Fibroblast of the aortic adventitia (primary cell): ENCODE measurements at places on chromosomes 12 and 14.

GRCh38 chr12:67085699-67086098 lies 183.5 kb upstream of the CAND1 start:
- no peak for DNase-seq

- no peak for DNase-seq
Observed at GRCh38 chr12:124395284-124395752, 100.4 kb downstream of the RFLNA start.

- no peak for DNase-seq
Observed at GRCh38 chr14:58812050-58812910, 174.5 kb downstream of the DACT1 start.

DNA sequence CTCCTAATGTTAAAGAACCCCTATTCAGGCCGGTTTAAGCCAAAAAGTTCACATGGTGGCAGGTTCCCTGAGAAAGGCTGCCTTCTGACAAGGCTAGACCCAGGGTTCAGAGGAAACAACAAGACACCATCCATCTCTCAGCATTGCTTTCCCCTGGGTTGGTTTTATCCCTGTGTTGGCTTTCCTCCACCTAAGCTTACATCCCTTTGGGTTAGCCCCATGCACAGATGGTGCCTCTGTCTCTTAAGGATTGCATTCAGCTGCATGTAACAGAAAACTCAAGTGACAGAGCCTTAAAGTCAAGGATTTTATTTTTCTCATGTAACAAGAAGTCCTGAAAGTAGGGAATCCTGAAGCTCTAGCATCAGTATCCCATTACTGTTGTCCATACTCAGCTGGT lies 42.8 kb upstream of the RIN3 start:
- no peak for DNase-seq

DNA sequence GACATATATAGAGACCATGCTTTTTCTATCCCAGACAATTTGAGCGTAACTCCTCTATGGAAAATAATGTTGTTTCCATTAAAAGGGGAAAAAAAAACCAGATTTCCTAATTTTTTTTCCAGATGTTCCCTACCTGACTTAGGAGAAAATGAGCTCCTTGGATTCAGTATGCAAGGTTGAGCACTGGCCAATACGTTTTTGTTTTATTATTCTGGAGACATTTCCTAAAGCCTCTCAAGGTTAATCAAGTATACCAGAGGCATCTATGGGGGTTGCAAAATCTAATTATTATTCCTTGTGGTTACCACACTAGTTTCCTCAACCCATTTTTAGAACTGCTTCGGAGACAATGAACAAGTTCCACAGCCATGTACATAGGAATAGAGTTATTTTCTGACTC lies 291.3 kb downstream of the SLC16A7 start:
- DNase-seq, result no peak

GRCh38 chr12:85457016-85457415 lies 177.0 kb downstream of the ALX1 start:
- no peak for DNase-seq

DNA sequence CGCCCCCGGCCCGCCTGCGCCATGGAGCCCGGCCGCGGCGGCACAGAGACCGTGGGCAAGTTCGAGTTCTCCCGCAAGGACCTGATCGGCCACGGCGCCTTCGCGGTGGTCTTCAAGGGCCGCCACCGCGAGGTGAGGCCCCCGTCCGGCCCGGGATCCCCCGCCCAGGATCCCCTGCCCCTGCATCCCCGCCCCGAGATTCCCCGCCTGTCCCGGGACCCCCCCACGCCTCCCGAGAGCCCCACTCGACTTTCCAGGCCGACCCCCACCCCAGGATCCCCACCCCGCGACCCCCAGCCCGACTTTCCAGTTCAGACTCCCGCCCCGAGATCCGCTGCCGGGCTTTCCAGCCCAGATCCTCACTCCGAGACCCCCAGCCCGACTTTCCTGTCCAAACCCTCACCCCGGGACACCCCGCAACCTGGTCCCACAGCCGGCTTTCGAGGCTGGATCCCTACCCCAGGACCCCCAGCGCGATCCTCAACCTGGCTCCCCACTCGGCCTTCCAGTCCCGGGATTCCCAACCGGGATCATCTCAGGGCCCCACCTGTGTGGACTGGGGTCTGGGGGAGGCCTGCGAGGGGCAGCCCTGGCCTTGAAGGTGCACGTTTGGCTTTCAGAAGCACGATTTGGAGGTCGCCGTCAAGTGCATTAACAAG lies 688 bp downstream of the ULK1 start:
- no peak for DNase-seq

DNA sequence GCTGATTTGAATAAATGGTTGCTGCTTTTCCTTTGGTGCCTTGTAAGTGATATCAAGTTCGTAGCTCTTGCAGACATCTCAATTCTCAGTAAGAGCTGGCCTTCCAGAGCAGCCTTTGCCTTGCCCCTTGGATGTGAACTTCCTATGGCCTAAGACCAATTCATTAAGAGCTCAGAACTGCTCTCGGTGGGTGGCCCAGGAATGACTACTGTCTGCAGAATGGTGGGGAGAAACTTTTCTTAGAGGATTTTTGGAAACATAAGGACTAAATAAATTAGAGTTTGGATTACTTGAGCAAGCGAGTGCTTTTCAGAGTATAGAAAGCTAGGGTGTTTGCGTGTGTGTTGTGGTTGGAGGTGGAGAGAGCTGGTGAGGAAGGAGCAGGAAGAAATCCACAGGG lies 306.4 kb upstream of the TBX3 start:
- no peak for DNase-seq

DNA sequence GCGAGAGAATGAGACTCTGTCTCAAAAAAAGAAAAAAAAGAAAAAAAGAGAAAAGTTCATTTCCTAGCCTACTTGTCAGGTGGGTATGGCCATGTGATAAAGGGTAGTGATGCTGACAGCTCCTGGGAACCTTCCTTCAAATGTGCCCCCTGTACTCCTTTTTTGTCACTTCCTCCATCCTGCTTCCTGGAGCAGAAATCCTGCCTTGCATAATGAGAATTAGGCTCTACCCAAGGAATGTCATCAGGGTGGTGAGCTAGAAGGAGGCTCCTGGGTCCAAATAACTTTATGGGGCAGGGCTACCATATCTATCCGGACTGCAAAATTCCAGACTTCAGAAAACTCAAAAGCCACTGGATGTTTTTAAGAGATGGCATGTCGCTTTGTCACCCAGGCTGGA lies 27.8 kb upstream of the FBXO34 start:
- no peak for DNase-seq

GRCh38 chr12:106527356-106527755 lies 55.4 kb upstream of the RFX4 start:
- DNase-seq, result peak; percentile 17

- no peak for DNase-seq
Observed at GRCh38 chr12:25710128-25710527, 157.0 kb upstream of the LMNTD1 start.

GRCh38 chr12:26836201-26836600 lies 3.2 kb upstream of the ITPR2 start:
- DNase-seq, result no peak
